CD4-positive, alpha-beta T cell (primary cell): ENCODE measurements at places on chromosomes 11 and 22. TPM values are rescaled to one million over a fixed set of nuclear protein-coding genes. Genes with fewer than 3 reads are reported as not detected.

GRCh38 chr22:39839204-39839603 is 54.4 kb downstream of the ENTHD1 start:
- no peak for DNase-seq
- no peaks in the 10 kb centered on the region for H3K4me1 ChIP-seq
- no peaks in the 10 kb centered on the region for H3K36me3 ChIP-seq
- no peak overlapping the region for H3K4me3 ChIP-seq

DNA sequence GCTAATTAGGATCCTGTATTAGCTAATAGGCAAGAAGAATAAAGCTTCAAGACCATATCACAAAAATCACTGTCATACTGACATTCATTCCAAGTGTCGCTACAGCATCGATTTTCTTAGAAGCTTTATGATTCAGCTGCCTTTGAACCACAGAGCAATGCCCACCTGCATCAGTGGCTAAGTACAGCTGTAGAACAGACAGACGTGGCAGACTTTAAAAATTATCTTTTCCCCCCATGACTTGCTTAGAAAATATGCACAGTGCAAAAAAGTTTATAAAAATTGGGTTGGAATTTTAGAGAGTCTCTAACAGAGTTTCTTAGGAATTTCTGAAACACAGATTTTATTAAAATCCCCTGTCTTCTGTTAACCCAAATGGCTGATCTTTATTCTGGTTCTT is 120.8 kb downstream of the CADM1 start:
- no peak overlapping the region for H3K4me3 ChIP-seq
- no peaks in the 10 kb centered on the region for H3K36me3 ChIP-seq
- H3K27ac ChIP-seq: no peak overlapping the region
- H3K4me1 ChIP-seq: no peaks in the 10 kb centered on the region
- no peak for DNase-seq
- peaks cover 4% of the 10 kb centered on the region for H3K27me3 ChIP-seq

- H3K27ac ChIP-seq: no peak overlapping the region
- no peak overlapping the region for H3K4me3 ChIP-seq
- no peak for DNase-seq
- H3K27me3 ChIP-seq: no peaks in the 10 kb centered on the region
Observed at GRCh38 chr11:8106679-8107078, 25.7 kb downstream of the TUB start.

DNA sequence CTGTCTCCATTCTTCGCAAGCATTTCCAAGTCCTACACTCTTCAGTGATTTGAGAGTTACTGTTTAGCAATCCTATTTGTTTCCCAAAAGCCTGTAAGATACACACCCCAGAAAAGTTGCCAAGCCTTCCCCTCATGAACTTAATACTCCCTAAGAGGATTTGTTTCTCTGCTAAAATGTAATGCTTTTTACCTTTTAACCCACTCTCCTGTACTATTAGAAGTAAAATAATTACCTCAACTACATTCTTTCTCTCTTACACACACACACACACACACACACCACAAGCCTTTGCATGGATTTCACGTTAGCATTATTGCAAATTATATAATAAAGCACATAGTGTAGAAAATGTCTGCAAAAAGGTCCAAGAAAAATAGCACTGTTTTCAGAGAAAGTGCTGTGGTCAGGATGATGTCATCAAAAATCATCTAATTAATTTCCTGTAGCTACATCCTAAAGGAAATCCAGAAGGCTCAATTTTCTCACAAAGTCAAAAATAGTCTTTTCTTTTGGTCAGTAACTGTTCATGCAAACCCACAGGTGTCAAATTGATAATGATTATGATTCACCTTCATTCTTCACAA is 364.1 kb upstream of the PITPNB start:
- no peak overlapping the region for H3K4me3 ChIP-seq
- DNase-seq: no peak
- no peaks in the 10 kb centered on the region for H3K4me1 ChIP-seq
- H3K27ac ChIP-seq: no peak overlapping the region
- no peaks in the 10 kb centered on the region for H3K36me3 ChIP-seq
- H3K27me3 ChIP-seq: no peaks in the 10 kb centered on the region

The CDHR5 gene
- not detected for total RNA-seq

- no peaks in the 10 kb centered on the region for H3K36me3 ChIP-seq
- no peak for DNase-seq
- no peaks in the 10 kb centered on the region for H3K27me3 ChIP-seq
- no peak overlapping the region for H3K27ac ChIP-seq
- no peak overlapping the region for H3K4me3 ChIP-seq
Observed at GRCh38 chr11:19478891-19479290, 233.7 kb upstream of the NAV2 start.
